ENCODE measurements at places on chromosomes 4 and X.

- DNase-seq = no peak
Measured at GRCh38 chr4:155530857-155531256, 135.8 kb upstream of the GUCY1A1 start.

DNA sequence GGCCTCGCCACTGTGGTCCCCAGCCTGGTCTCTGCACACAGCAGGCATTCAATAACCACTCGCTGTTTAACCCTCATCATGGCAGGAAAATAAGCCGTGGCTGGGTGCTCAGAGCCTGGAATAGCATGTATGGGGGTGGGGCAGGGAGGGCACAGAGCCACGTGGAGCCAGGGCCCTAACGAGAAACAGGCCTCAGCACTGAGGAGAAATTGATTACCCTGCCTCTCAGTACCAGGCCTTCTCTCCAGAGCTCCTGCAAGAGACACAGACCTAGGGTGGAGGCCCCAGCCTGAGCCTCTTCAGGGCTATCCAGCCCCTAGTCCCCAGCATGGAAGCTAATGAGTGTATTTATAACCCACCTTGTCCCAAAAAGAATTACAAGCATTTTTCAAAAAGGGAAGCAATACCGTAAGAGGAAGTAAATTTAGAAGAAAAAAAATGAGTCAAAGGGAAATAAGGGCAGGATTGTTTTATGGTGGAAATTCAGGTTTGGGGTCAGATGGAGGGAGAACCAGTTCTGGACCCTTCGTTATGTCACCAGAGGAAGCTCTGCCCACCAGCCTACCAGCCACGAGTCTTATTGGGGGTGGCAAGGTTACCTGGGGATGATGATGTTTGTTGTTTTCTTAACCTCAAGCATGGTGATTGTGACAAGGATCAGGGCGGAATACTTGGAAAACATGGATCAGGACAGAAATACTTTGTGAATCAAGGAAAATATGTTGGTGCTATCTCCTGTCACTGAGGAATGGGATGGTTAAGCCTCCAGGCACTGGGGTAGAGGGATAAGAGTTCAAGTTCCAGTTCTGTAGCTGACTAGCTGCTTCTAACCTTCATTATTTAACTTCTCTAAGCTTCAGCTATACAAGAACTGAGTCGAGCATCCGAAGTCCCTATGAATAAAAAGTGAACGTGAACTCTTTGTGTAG lies 101.9 kb upstream of the RBPJ start:
- DNase-seq = no peak

- no peak for DNase-seq
Measured at GRCh38 chrX:136215559-136215958, 35.6 kb downstream of the MAP7D3 start.

GRCh38 chr4:127881563-127881864 lies 821 bp downstream of the PLK4 start:
- DNase-seq = no peak

- no peak for DNase-seq
Measured at GRCh38 chr4:41146196-41146595, 68.1 kb downstream of the APBB2 start.

- no peak for DNase-seq
Measured at GRCh38 chr4:139844057-139844456, 178.4 kb downstream of the MGST2 start.

DNA sequence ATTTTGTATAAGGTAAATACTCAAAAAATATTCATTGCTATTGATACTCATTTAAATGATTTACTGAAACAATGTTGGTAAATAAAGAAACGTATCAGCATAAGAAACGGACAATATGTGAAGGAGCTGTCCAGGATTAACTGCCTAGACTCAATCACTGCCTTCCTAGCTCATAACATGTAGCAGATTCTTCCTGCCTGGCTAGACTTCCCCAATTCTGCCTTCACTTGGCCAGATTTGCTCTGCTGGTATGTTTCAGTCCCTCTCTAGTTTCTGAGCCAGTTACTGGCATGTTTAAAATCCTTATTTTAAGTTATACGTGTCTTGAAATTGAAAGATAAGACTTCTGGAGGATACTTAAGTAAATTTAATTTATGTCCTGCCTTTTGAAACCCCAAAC lies 740.3 kb downstream of the CENPC start:
- no peak for DNase-seq

- no peak for DNase-seq
Measured at GRCh38 chr4:46388857-46389256, 1.1 kb downstream of the GABRA2 start.

DNA sequence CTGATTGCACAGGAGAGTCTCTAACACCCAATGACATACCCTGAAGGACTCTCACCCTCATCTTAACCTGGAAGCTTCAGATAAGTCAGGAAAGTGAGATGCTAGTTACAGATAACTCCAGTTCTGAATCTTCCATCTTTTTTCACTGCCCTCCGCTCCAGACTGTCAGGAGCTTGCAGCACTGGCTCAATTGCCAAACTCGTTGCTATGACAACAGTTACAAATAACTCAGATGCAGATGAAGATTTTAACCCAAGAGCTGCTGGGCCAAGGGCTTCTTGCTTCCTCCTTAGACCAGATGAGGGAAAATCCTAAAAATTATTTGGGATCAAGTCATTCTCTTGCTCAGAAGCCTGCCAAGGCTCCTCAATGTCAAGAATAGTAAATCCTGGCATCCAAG lies 109.1 kb upstream of the HUWE1 start:
- no peak for DNase-seq

DNA sequence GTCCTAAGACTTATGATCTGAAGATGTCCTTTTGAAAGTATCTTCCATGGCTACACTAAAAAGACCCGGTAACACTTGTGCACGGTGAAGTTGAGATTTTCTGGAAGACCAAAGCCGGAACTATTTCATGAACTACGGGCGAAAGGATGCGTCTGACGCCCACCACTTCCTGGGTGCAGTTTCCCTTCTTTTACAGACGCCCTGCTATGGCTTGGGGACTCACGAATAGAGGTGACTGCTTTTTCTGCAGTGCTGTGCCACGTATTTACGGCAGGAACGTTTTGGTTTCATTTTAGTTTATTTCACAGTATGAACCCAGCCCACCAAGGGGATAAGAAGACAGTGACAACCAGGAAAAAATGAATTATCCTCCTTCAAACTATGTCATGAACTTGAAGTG lies 180.4 kb downstream of the AFAP1 start:
- DNase-seq = no peak

GRCh38 chr4:102754044-102754443 lies 6.7 kb downstream of the MANBA start:
- DNase-seq = no peak

DNA sequence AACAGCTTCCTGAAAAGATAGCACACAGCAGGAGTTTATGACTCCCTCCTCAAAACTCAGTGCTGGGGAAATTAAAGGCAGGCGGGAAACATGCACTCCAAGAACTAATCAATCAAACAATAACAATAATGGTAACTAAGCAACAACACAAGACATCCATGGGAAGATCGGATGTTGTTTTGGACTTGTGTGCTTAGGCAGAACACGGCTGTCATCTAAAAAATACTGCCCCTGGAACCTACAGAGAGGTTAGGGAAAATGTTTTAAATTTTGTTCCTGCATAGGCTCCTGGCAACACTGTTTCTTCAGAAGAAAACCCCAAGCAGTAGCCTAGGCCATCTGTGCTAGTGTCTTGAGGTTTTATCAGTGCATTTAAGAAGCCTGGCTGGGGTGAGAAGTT lies 1378.2 kb downstream of the STIM2 start:
- no peak for DNase-seq

DNA sequence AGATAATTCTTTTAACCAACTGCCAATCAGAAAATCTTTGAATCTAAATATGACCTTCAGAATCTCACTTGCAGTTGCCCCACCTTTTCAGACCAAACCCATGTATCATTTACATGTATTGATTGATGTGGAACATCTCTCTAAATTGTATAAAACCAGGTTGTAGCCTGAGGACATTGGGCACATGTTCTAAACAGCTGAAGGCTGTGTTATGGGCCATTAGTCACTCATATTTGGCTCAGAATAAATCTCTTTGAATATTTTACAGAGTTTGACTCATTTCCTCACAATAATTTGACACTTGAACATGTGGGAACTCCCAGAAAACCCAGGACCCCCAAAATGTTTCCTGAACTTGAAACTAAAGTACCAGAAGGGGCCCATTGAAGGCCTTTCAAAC lies 58.7 kb downstream of the UGT2B10 start:
- no peak for DNase-seq

GRCh38 chr4:132085105-132085504 lies 1064.0 kb upstream of the PCDH10 start:
- no peak for DNase-seq

DNA sequence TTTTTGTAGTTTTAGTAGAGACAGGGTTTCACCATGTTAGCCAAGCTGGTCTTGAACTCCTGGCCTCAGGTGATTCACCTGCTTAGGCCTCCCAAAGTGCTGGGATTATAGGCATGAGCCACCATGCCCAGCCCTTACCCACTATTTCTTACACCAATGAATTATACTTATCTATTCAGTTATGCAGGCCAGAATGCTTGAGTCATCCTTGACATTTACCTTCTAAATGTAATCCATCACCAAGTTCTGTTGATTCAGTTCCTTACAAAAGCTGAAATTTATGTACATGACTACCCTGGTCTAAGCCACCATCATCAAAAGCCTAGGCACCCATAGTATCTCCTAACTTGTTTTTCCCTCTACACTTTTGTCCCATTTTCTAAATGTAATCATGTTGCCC lies 585.7 kb downstream of the IL15 start:
- DNase-seq = no peak

DNA sequence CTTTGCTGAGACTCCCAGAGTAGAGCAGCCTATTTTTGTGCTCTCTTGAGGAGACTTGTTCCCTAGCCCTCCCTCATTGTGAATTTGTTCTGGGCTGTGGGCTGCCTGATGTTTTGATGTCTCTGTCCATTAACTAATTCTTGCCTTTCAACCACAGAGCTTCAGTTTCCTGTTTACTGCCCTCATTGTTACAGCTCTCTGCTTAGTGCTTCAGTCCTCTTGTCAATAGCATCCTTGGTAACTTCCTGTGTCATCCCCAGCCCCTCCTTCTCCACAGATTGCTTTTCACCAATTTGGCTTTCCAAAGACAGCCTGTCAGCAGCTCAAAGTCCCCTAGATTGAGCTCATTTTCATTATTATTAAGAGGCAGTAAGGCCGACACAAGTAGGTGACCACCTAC lies 69.9 kb downstream of the COX7B2 start:
- DNase-seq = no peak

DNA sequence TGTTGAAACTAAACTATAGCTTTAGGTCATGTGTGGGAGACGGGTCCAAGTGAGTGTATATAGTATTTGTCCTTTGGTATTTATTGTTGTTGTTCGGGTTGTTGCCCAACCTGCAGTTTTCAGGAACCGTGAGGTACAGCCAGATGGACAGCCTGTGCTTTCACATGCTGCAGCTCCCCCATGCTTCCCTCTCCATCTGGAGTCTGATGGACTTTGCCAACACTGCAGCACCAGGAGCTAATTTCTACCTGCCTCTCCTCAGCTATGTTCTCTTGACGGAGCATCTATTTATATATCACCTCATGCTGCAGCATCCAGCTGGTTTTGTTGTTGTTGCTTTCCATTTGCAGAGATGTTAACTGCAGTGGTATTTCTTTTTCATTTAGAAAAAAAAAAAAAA lies 80.1 kb downstream of the TLL1 start:
- DNase-seq = no peak

DNA sequence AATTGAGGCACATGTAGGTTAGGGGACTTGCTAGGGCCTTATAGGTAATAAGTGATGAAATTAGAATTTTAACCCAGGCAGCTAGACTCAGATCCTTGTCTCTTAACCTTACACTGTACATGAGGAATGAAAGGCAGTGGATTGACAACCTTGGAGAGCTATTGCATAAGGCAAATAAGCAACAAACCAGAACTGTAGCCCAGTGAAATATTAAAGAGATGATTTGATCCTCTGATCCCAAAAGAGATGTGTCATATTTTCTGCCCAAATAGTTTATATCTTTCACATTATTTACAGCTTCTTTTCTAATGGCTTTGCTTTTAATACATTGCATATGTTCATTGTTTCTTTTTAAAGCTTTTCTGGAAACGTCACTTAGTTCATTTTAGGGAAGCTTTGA lies 252.6 kb downstream of the ANK2 start:
- no peak for DNase-seq

DNA sequence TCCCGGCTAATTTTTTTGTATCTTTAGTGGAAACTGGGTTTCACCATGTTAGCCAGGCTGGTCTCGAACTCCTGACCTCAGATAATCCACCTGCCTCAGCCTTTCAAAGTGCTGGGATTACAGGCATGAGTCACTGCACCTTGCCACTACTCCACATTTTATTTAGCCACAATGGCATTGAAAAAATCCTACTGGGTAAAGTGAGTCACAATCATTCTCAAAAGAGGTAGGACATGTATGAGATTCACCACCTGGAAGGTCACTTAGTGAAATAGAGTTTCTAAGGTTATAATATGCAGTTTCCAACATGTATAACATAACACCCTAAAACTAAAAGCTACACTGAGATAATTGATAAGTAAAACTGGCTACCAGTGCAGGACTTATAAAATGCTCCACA lies 159.2 kb downstream of the BTC start:
- DNase-seq = no peak

- DNase-seq = no peak
Measured at GRCh38 chrX:31061091-31061490, 10.8 kb downstream of the FTHL17 start.

DNA sequence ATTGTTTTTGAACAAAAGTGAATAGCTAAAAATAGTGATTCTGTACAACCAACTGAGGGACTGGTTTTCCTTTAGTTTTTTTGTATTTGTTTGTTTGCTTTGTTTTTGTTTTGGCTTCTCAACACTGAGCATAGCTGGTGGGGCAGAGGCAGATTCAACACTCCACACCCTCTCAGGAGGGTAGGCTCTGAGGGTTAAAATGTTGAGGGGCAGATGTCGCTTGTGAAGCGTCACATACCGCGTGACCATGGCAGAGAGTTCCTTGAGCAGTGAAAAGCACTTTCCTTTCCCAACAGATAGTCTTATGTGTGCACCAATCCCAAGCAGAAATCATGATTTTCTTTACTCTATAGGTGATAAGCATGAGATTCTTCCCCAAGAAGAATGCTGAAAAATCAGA lies 155.0 kb downstream of the PALLD start:
- DNase-seq = no peak

DNA sequence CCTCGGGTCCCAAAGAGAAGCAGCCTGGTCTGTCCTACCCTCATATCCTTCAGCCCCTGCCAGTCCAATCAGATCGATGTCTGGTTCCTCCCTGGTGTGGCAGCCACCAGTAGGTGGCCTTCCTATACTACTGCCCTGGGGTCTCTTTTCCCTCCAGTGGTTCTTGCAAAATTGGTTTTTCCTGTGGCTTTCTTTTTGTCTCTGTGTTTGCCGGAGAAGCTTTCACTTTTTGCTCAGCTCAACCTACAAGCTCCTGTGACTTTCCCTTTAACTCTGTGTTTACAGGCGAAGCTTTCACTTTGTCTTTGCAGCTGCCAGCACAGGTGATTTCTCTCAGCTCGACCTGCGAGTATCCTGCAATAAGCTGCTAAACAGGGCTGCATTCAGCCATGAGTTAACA lies 46.8 kb downstream of the UGT2A3 start:
- no peak for DNase-seq

All from A549 (cell line).